ENCODE measurements at places on chromosomes 11 and 22.

DNA sequence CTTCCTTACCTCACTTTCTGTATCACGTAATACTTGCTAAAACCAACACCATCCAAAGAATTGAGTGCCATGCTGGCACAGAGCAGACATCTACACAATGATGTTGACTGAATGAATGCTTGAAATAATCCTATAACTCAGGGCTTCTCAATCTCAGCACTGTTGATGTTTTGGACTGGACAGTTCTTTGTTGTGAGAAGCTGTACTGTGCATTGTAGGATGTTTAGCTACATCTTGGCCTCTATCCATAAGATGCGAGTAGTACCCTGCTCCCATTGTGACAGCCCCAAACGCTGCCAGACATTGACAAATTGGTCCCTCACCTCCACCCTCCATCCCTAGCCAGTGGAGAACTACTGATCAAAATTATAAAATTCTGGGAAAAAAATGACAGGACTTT, 153.4 kb downstream of the NAV2 start:
- DNase-seq: no peak

GRCh38 chr22:37739611-37740049, 42.8 kb downstream of the TRIOBP start:
- no peak for DNase-seq

DNA sequence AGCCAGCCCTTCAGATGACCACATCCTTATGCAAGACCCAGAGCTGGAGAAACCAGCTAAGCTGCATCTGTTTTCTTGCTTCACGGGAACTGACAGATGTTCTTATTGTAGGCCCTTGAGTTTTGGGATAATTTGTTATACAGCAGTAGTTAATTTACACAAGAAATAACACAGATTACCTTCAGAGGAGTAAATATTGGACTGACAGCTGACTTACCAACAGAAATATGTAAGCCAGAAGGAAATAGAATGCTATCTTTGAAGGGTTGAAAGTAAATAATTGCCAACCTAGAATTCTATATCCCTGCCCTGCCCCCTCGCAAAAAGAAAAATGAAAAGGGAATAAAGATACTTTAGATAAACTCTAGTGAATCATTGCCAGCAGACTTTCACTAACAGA, 124.1 kb downstream of the WNT7B start:
- DNase-seq: no peak

GRCh38 chr11:94635072-94635471, 67.9 kb downstream of the PIWIL4 start:
- no peak for DNase-seq

- DNase-seq: no peak
Measured at GRCh38 chr22:20810645-20811044, 36.7 kb downstream of the SERPIND1 start.

- no peak for DNase-seq
Measured at GRCh38 chr11:2763984-2764383, 64.2 kb upstream of the KCNQ1OT1 start.

- DNase-seq: no peak
Measured at GRCh38 chr11:27354359-27354965, 8.6 kb downstream of the CCDC34 start.

DNA sequence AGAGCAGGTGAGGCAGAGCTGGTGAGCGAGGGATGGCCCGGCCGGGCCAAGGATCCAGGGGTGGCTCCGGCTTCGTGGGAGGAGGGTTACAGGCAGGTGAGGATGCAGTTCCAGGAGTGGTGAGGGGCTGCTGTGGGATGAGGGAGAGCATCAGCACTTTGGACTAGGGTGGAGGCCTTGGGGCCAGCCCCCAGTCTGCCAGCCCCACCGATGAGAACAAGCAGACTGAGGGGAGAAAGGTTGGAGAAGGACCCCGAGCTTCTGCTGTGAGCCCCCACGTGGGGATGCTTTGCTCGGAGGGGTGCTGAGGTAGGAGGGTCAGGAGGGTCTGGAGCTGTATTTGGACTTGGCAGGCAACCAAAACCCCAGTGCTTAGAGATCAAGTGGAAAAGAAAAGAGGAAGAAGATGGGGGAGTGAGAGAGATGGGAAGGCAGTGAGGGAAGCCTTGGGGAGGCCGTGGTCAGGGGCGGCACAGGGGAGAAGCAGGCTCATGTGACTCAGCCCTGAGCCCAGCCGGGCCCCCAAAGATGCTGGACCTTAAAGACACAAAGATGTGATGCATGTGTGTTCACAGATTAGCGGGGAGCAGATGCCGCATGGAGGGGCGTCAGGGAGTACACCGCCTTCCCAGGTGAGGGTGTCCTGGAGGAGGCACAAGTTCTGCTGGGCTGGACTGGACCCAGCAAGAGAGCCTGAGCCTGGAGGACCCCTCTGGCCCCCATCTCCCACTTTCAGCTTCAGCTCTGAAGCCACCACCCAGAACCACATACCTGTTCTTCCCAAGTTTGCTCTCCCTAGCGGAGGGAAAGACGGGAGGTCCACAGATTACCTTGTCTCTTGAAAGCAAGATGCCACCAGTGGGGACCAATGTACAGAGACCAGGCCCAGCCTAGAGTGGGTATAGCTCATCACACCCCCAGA, 91.3 kb downstream of the CDKN1C start:
- no peak for DNase-seq

DNA sequence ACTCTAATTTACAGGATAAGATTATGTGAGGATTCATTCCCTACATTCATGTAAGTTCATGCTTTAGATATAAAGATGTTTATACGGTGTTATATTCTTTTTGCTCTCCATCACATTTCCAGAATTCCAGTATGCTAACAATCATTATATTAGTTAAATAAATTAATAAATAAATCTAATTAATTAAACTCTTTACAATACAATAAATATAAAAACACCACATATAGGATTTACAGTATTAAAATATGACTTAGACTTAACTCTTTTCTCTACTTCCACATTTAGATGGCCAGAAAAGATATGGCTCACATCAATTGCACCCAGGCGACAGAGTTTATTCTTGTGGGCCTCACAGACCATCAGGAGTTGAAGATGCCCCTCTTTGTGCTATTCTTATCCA, at the start of gene OR8U1:
Gene OR8U1, plus strand, starts transcription at position 301 of the 400 bp plus-strand sequence. Its CDS starts 0 bp downstream, at position 301.
- DNase-seq: no peak

Measured in GM13976 (cell line).